ENCODE measurements at places on chromosomes 5 and 9.
A peak's percentile ranks its signal among the peaks of the same experiment; 100 is the strongest.

DNA sequence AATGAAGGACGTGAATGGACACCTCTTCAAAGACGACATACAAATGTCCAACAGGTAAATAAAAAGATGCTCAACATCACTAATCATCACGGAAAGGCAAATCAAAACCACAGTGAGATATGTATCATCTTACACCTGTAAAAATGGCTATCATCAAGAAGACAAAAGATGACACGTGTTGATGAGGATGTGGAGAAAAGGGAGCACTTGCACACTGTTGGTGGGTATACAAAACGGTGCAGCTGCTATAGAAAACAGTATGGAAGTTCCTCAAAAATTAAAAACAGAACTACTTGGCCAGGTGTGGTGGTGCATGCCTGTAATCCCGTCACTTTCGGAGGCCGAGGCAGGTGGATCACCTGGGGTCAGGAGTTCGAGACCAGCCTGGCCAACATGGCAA, 47.9 kb downstream of the STK10 start:
- DNase-seq = no peak

- peak; percentile 68 for DNase-seq
Measured at GRCh38 chr5:154677921-154678320, 77.3 kb upstream of the LARP1 start.

- peak; percentile 17 for DNase-seq
Measured at GRCh38 chr9:93807166-93808074, 147.7 kb downstream of the BARX1 start.

DNA sequence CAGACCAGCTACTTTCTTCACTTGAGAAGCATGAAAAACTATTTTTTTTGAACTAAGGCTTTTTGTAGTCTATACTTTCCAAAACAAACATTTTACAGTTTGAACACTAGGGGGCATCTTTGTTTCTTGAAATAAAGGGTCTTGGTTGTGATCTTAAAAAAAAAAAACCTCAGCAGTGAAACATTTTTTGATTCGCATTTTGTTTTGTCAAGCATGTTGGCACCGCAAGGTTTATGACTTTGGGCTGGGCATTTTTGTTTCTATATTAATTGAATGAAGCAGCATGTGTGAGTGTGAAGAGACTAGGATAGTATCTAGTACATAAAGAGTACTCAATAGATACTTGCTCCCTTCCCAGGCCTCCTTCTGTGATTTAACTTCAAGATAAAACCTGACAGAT, 31.6 kb upstream of the ACOT12 start:
- DNase-seq = peak; percentile 49

DNA sequence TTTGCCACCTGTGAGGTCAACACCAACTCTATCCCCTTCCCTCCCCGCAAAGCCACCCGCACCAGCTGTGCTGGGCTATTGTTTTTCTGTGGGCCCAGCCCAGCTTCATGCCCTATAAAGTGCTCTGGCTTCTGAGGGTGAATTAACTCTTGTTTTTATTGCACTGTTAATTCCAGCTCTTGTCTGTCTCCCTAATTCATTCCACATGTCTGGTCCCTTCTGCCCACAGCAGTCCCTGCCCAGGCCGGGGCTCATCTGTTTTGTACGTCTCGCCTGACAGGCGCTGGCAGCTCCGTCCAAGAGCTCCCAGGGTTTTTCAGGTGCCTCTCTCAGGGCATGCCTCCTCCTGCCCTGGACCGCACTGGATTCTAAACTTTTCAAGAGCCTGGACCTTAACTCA, 118.9 kb downstream of the PDZD2 start:
- DNase-seq = no peak

DNA sequence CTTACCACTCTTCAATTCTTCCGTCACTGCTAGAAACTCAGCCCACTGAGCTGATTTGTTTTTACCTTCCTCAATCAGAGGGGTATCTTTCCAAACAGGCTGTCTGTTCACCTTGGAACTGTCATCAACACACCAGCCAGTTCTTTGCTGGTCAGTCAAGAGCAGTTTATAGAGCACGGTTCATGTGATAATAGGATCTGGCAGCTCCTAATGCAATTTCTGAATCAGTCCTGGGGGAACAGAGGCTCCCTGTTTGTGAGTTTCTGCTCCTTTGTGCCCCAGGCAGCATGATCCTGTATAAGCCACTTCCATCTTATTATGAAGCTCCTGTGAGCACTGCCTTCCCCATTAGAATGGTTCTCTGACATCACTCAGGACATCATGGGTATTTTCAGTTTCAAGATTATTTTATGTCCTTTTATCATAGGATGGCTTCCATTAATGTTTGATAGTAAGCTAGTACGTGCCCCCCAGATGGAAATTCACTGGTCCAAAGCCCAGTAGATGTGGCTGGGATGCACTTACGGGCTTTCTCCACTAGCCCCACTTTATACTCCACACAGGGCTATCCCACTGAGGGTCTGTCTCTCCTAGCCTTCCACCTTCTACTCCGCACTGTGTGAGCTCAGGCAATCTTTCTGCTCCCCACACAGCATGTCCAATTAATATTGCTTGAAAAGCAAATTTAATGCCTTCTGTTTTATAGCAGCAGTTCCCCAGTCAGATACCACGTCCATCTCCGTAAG, 85.5 kb upstream of the SPIN1 start:
- no peak for DNase-seq

DNA sequence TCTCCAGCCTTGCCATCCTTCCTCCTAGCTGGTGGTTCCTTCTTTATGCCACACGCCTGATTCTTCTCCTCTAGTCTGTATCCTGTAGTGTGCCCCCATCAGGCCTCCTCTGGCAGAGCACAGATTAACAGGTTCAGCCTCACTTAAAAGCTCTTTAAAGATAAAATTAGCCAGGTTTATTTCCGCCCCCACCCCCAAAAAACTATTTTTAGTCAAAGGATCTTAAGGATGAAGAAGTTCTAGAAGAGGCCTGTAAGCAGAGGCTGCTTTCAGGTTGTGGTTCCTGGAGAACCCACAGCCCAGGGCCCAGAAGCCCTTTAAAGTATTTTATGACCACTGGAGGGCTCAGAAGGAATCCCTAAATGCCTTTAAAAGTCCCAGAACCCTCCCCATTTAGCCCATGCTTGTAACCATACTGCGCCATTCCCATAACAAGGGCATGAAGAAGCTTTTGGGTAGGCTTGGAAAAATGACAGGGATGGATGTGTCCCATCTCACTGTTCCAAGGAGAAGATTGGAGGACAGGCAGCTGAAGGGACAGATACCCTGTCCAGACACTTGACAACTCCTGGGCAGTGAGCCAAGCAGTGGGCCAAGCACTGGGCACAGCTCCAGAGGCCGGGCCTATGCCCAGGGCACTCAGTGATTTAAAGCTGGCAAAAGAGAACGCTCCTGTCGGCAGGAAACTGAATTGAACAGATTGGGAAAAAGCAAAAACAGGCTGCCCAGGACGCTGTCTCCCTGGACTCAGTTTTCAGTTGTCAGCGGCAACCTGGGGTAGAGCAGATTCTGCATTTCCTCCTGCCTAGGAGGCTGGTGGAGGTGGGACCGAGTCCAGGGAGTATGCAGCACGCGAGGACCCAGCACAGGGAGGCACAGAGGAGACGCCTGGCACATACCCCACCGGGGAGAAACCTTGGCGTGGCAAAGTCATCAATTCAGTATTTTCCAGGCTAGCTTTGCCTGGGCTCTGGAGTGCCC, 106.3 kb upstream of the SSBP2 start:
- peak; percentile 62 for DNase-seq

DNA sequence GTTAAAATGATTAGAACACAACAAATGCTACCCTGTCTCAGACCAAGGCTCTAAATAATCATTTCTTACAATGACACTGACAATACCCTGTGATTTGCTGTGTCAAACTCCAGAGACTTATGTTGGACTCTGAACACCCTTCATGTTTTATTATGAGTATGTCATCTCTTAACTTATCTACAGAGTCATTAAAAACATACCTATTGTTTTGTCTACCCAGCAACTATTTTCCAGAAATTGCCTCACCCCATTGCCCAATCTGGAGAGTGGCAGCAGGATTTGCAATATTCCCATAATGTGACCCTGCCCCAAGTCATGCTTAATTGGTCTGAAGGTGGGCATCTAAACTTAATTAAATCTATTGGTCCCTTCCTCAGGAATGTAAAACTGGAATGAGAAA, 23.0 kb upstream of the KIF2A start:
- DNase-seq = no peak

GRCh38 chr5:74722271-74722670, 37.2 kb downstream of the HEXB start:
- no peak for DNase-seq

- DNase-seq = no peak
Measured at GRCh38 chr5:31976169-31976568, 197.9 kb downstream of the GOLPH3 start.

DNA sequence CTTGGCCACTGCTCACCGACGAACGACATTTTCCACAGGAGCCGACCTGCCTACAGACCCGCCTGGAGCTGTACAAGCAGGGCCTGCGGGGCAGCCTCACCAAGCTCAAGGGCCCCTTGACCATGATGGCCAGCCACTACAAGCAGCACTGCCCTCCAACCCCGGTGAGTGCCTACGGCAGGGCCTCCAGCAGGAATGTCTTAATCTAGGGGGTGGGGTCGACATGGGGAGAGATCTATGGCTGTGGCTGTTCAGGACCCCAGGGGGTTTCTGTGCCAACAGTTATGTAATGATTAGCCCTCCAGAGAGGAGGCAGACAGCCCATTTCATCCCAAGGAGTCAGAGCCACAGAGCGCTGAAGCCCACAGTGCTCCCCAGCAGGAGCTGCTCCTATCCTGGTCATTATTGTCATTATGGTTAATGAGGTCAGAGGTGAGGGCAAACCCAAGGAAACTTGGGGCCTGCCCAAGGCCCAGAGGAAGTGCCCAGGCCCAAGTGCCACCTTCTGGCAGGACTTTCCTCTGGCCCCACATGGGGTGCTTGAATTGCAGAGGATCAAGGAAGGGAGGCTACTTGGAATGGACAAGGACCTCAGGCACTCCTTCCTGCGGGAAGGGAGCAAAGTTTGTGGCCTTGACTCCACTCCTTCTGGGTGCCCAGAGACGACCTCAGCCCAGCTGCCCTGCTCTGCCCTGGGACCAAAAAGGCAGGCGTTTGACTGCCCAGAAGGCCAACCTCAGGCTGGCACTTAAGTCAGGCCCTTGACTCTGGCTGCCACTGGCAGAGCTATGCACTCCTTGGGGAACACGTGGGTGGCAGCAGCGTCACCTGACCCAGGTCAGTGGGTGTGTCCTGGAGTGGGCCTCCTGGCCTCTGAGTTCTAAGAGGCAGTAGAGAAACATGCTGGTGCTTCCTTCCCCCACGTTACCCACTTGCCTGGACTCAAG, 1.5 kb downstream of the CSF2 start:
- DNase-seq = no peak

- DNase-seq = no peak
Measured at GRCh38 chr5:138738399-138738798, 14.8 kb upstream of the CTNNA1 start.

DNA sequence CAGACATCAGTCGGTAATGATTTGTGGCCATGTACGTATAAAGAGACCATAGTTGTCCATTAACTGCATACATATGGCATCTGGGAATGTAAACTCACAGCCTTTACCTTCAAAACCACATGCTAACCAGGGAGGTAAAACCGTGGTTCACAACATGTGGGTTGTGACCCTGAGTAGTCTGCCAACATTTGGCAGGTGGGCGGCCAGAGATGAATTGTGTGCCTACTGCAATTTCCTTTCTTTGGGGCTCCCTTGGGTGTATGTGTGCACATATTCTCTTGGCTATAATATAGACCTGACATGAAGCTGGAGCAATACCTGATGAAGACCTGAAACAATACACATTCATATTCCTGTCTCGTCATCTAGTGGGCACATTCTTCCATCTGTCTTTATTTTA, 396.0 kb downstream of the MLLT3 start:
- DNase-seq = no peak

DNA sequence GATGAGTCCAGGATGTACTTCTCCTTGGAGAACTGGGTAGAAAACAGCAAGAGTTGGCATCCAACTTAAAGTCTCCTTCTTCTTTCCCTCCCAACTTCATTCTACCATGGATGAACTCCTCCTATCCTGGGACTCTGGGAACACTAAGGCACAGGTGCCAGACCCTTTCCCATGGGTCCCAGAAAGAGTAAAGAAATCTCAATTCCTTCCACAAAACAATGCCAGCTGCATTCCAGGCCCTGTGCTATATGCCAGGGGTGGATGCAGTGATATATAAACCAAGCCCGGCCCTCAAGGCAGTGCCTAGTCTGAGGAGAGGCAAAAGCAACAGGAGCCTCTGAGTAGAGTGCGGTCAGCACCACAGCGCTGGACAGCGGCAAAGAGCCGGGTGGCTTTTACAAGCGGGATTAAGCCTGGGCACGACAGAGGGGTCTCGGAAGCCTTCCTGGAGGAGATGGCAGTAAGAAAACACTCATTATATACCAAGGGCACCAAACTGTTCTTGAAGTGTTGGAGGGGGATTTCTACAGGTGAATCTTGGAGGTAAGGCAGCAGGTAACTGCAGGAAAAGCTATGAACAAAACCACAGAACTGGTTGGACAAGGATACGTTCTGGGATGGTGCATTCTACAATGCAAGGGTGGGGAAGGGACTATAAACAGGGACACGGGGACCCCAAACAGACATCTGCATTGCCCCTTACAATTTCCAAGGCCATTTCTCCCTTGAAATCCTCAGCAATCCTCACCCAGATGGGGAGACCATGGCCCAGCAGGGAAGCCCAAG, 16.4 kb upstream of the TOR2A start:
- no peak for DNase-seq

GRCh38 chr5:74233571-74233970, 407.0 kb downstream of the ENC1 start:
- no peak for DNase-seq

DNA sequence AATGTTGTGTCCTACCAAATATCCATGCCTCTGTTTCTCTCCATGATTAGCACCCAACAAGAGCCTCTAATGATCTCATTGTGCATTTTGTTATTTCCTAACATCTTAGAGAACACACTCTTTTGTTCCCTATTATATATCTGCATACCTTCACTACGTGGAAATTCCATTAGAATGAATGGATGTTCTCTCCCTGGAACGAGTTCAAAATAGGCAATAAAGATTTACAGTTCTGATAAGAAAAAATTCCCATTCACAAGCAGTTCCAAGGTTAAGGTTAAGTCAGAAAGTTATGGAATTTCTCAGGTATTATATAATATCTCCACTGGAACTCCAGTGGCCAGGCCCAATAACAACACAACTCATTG, 83.7 kb downstream of the TRPM6 start:
- DNase-seq = no peak

- no peak for DNase-seq
Measured at GRCh38 chr9:94560237-94560636, 5.4 kb downstream of the PCAT7 start.

DNA sequence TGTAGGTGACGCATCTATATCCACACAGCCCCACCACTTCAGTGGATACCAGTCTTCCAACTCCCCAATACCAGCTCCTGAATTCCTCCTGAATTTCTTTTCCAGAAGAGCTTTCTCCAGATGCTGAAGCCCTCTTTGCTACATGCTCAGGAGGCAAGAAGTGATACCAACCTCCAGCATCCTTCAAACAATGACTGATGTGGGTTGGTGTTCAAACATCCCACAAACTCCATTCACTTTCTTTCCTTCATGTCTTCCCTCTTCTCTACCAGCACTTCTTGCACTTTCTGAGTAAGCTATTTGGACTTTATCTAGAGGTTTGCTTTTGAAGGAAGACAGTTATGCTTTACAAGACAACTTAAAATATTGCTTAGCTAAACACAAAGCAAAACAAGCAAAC, 179.9 kb upstream of the RORB start:
- DNase-seq = no peak
